Right lung (tissue), 10 donors: ENCODE measurements at places on chromosomes 1 and 21.

DNA sequence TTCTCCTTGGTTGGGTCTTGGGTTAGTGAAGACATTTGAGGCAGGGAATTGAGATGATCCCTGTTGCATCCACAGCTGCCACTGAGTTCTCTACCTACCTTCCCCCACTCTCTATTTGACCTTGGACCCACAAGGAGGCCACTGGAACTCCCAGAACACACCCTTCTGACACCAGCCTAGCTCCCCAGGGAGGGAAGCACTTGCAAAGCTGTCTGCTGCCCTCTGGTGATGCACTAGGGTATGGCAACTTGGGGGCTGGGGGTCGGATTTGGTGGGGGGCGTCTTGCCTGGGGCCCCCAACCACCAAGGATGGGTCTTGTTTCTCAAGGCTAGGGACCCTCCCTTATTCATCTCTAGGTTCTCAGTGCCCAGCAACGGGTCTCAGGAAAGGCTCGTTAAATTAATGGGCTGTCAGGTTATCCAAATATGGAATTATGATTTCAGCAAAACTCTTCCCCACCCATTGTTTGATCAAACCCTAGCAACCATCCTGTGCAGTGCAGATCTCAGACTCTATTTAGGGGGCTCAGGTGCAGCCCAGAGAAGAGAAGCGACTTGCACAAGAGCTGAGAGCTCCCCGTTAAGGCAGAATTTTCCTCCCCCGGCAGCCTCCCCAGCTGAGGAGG, 177.8 kb upstream of the KLHDC7A start:
- no peak for DNase-seq

GRCh38 chr1:225422031-225422605, 5.7 kb downstream of the LBR start:
- DNase-seq = no peak

GRCh38 chr21:45423968-45424853, 19.2 kb downstream of the COL18A1 start:
- DNase-seq = no peak

GRCh38 chr1:9317072-9317471, 24.4 kb downstream of the SPSB1 start:
- no peak for DNase-seq

DNA sequence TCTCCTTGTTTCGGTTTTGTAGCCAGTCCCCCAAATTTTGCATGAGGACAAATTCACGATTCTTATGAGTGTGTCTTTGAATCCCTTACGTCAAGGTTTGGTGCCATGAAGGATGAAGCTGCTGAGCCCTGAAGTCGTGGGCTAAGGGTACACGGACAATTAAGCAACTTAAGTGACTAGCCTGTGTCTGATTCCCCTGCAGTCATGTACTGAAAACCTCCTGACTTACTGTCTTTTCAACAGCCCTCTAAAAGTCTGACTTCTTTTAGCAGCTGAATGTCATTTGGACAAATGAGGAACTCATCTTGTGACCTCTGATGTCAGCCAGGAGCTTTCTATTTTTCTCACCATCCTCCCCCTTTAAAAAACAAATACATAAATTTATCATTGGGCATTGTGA, 27.1 kb upstream of the C1orf105 start:
- no peak for DNase-seq

- no peak for DNase-seq
Measured at GRCh38 chr1:59736744-59737143, 78.0 kb upstream of the HOOK1 start.

GRCh38 chr1:229864686-229865230, 202.3 kb upstream of the GALNT2 start:
- no peak for DNase-seq

- DNase-seq = no peak
Measured at GRCh38 chr21:45156459-45156858, 82.1 kb downstream of the ADARB1 start.

DNA sequence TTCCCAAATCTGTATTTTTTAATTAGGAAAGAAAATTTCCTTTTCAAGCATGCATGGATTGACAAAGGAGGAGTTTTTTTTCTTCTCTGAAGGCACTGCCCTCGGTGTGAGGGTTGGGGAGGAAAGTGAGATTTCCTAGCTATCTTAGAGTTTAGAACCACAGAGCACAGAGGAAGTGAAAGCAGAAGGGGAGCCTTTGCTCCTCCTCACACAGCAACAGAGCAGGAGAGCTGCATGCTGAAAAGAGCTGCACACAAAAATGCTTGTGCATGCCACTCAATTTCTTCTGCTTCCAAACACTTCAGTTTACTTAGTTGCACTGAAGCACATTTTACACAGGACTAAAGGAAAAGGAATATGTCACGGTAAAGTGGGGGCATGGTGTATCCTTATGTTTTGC, 308.1 kb downstream of the GPATCH2 start:
- DNase-seq = no peak

- no peak for DNase-seq
Measured at GRCh38 chr1:178060789-178061556, 32.9 kb upstream of the RASAL2 start.
